ENCODE measurements at places on chromosomes 16 and 17.
A peak's percentile ranks its signal among the peaks of the same experiment; 100 is the strongest.

DNA sequence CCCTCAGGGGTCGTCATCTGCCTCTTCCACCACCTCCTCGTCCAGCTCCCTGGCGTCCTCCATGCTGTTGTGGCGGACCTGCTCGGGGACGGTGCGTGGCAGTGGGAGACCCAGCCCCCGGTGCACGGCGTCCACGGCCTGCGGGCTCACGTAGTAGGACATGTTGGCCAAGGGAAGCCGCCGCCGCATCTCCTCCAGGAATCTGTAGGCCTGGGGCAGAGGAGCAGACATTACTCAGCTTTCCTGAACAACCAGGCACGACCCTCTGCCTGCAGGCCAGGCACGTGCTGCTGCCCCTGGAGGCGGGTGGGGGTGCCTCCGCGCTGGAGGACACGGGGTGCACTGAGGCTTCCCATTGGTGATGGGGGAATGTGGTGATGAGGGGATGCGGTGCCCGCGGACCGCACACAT is 17.8 kb downstream of the TELO2 start:
- no peak for DNase-seq

GRCh38 chr16:26567356-26567755 is 499.4 kb upstream of the C16orf82 start:
- no peak for DNase-seq

DNA sequence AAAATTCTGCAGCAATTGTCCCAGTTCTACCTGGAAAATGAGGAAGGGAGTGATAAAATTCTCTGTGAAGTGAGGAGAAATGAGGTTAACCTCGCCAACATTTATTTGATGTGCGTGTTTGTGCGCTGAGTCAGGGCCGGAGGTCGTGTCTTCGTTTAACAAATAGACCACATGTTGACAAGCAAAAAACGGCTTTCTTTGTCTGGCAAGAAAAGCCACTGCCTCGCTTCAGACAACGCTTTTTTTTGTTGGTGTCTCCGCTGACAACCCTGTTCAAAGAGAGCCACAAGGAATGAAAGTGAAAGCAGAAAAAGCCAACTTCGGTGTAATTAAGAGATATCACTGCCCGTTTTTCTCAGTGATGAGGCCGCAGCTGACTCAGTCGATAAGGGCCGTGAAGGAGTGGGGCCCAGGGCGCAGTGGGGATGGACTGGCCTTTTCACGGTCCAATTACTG is 510.6 kb downstream of the CDH13 start:
- no peak for DNase-seq

GRCh38 chr16:47567321-47567720 is 106.2 kb downstream of the PHKB start:
- no peak for DNase-seq

GRCh38 chr17:50043290-50044148 is 12.4 kb upstream of the ITGA3 start:
- no peak for DNase-seq

DNA sequence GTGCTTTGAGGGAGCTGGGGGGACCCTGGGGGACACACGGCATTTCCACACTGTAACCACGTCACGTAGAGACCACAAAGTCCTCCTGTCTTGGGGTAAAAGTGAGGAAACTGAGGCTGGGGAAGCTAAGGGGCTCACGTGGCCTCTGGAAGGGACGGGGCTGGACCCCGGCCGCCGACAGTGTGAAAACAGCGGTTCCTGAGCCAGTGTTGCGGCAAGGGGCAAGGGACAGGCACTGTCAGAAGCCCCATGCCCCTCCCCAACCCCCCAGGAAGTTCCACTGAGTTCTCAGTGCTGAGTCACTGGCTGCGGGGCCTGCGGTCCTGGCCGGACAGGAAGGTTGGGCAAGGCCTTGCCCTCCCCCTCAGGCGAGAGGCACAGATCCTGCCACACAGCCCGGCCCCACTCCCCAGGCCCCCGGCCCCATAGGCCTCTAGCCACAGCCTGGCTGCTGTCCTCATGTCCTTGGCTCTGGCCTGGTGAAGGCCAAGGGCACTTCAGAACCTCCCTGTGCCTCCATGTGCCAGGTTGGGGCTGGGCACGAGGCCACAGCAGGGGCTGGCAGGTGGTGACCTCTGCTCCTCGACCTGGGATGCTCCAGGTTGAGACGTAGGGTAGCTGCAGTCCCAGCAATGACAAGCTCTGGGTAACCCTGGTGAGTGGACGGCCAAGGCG is 5.0 kb upstream of the CCDC57 start:
- no peak for DNase-seq

- DNase-seq = no peak
Observed at GRCh38 chr16:63982110-63982509, 1139.8 kb downstream of the CDH11 start.

- peak; percentile 21 for DNase-seq
Observed at GRCh38 chr16:11560701-11561453, 25.8 kb downstream of the LITAF start.

- no peak for DNase-seq
Observed at GRCh38 chr17:55760643-55761355, 9.9 kb downstream of the PCTP start.

DNA sequence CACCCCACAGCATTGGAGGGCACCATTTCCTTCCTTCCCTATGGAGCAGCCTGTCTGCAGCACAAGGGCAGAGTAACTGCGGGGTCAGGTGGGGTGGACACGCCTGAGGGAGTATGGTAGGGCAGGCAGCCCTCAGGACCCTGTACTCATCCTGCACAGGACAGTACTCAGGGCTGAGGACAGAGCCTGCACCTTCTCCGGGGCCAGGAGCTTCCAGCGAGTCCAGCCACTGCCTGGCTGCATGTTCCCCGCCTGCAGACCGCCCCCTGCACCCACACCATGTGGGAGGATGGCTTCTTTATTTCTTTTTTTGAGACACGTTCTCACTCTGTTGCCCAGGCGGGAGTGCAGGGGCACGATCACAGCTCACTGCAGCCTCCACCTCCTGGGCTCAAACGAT is 47.6 kb upstream of the CDC42EP4 start:
- DNase-seq = no peak

DNA sequence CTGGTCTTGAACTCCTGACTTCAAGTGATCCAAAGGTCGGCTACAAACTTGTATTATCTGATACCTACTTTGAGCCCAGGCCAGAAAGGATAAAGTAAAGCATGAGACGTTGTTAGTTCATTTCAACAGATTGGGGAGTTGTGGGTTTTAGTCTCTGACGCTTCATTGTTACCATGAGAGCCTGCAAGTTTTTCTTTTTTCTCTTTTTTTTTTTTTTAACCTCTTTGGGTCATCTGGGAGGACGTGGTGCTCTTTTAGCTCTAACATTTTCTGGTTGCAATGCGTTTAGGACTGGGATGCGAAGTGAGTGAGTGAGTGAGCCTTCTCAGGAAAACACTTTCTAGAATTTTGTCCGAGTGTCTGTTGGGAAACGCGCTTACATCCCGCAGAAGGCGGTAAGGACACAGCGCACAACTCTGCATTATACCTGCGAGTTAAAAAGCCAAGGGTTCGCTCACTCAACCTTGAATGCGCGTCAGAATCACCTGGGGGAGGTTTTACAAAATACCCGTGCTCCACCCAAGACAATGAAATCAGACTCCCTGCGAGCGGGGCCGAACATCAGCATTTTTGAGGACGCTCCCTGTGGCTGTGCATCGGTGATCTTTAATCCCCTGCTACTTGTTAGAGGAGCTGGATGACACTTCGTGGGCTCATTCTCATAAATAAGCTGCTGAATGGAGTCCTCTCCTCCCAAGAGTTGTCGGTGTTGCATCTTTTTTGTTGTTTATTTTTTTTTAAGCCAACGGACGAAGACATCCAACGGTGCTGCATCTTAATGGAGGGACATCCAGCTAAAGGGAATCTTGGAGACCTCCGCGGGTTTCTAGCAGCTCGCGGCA is 629 bp upstream of the RNF135 start:
- DNase-seq = no peak

DNA sequence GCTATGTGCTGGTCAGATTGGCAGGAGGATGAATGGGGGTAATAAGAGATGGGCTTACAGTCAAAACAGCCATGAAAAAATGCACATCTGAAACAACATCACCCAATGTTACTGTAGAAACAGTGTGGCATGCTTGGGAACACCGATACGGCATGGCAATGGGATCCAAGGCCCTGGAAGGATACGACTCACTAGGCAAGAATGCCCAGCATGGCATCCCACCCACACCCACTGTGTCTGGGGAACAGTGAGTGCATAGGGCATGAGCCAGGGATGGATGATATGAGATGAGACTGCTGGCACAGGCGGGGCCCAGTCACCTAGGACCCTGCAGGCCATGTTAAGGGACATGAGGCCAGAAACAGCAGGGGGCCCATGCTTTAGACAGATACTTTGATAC is 11.5 kb downstream of the TRIM25 start:
- DNase-seq = no peak

DNA sequence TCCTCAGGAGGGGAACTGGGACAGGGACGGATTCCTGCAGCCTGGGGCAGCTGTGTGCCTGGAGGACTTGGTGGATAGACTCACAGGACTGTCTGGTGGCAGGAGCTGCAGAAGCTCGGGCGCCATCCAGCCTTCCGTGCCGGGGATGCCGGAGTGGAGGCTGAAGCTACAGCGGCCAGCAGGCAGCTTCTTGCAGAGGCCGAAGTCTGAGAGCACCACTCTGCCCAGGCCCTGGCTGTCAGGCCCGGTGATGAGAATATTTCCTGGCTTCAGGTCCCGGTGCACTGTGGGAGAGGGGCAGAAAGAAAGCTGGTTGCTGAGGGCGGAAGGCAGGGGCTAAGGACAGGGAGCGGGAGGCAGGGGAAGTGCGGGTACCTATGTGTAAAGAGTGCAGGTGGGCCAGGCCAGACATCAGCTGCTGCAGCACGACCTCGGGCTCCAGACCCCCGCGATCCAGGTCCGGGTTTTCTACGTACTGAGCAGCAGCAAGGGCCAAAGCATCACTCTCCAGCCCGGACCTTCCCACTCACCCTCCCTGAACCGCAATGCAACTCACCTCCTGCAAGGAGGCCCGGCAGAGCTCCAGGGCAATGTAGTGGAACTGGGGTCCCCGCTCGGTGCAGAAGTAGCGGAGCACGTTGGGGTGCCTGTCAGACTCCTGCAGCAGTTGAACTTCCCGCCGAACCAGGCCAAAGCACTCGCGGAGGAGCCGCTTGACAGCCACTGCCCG is 16.1 kb downstream of the PLK1 start:
- DNase-seq = no peak

GRCh38 chr17:64259922-64260321 is 3.1 kb downstream of the TEX2 start:
- DNase-seq = no peak

DNA sequence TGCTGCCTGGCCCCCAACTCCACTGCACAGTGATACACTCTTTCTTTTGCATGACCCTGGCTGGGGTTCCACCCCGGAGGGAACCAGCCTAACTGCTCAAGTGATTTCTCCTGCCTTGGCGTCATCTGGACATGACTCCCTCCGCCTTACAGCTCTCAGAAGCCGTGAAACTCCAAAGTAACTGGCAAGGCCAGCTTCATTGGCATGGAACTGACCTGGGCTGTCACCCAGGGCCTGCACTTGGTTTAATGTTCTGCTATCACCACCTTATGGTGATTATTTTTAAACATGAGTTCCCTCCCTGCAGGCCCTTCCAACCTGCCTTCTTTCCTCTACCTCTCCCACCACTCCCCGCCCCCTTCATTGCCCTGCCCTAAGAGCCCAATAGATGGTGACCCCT is 139.7 kb upstream of the CDH5 start:
- no peak for DNase-seq

- no peak for DNase-seq
Observed at GRCh38 chr17:74424657-74425056, 7.2 kb upstream of the GPRC5C start.

- DNase-seq = no peak
Observed at GRCh38 chr16:78927766-78928165, 672.8 kb downstream of the MAF start.

DNA sequence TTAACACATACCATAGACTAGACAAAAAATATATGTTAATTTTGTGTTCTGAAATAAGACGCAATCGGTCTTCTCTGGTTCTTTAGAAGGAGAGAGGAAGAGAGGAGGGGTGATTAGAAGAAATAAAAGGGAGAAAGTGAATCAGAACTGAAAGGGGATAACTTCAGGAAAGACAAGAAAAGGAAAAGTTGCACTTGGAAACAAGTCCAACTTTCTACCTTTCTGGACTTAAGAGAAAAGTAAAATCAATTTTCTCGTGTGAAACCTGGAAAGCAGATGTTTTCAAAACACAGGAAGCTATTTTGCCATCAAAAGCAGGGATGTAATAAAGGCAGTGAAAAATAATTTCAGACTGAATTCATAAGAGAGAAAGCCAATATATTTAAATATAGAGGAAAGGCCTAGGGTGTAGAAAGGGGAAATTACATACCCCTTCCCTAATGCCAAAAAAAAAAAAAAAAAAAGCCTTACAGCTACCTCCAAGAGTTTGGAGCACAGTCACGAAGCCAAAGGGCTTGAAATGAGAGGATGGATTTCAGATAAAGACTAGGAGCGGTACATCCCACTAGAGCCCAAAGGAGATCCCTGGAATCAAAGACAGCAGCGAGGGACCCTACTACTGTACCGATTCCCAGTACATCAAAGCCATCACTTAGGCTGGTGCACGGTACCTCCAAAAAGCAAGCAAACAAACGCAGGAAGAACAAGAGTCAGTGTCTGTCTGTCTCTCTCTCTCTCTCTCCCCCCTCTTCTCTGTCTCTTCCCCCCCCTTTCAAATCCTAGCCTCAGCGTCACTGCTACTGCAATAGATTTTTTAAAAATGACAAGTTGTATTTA is 12.1 kb upstream of the ZFHX3 start:
- DNase-seq = no peak

- DNase-seq = no peak
Observed at GRCh38 chr16:635573-636205, 416 bp downstream of the METTL26 start.

- no peak for DNase-seq
Observed at GRCh38 chr16:83717814-83718213, 90.0 kb upstream of the HSBP1 start.

DNA sequence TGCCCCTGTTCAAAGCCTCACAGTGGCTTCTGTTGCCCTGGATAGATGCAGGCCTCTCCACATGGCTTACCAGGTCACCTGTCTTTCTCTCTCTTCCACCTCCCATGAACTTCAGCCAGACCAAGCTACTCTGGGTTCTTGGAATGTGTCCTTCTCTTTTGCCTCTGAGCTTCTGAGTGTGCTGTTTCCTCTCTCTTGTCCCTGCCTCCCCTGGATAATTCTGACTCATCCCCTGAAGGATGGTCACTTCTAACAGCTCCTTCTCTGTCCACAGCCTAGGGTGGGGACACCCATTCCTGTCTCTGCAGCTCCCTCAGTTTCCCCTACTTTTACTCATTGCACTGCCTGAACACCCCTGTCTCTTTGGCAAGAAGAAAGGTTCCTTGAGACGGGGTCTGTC is 2.9 kb downstream of the GUCY2D start:
- DNase-seq = no peak

- DNase-seq = no peak
Observed at GRCh38 chr17:67212714-67213417, 32.1 kb downstream of the HELZ start.
